ENCODE measurements at places on chromosomes 13 and 19.

- H3K4me3 ChIP-seq = no peak overlapping the region
- H3K4me1 ChIP-seq = no peaks in the 10 kb centered on the region
- H3K27me3 ChIP-seq = peaks cover 21% of the 10 kb centered on the region
Measured at GRCh38 chr13:37870895-37871550, 1.5 kb upstream of the TRPC4 start.

- no peaks in the 10 kb centered on the region for H3K36me3 ChIP-seq
- no peak overlapping the region for H3K27ac ChIP-seq
- no peaks in the 10 kb centered on the region for H3K4me1 ChIP-seq
- H3K27me3 ChIP-seq = no peaks in the 10 kb centered on the region
Measured at GRCh38 chr13:27541386-27541785, 78.9 kb downstream of the LNX2 start.

- H3K4me1 ChIP-seq = peaks cover 20% of the 10 kb centered on the region
- H3K27ac ChIP-seq = peak overlapping the region; percentile 54
- peaks cover 6% of the 10 kb centered on the region for H3K36me3 ChIP-seq
- H3K27me3 ChIP-seq = no peaks in the 10 kb centered on the region
- no peak overlapping the region for H3K4me3 ChIP-seq
Measured at GRCh38 chr19:29671393-29672160, 6.3 kb downstream of the PLEKHF1 start.

GRCh38 chr19:51034704-51035103 lies at the start of gene KLK12:
KLK12 (minus strand) TSS chr19:51035002; CDS start chr19:51034621, 381 bp downstream.
- no peaks in the 10 kb centered on the region for H3K4me1 ChIP-seq
- no peaks in the 10 kb centered on the region for H3K27me3 ChIP-seq
- H3K27ac ChIP-seq = no peak within 1 kb of the TSS
- H3K36me3 ChIP-seq = no peaks in the 10 kb centered on the region
- no peak for DNase-seq

- no peaks in the 10 kb centered on the region for H3K27me3 ChIP-seq
- H3K36me3 ChIP-seq = no peaks in the 10 kb centered on the region
- DNase-seq = no peak
Measured at GRCh38 chr13:112486386-112487126, 101.4 kb downstream of the TUBGCP3 start.

DNA sequence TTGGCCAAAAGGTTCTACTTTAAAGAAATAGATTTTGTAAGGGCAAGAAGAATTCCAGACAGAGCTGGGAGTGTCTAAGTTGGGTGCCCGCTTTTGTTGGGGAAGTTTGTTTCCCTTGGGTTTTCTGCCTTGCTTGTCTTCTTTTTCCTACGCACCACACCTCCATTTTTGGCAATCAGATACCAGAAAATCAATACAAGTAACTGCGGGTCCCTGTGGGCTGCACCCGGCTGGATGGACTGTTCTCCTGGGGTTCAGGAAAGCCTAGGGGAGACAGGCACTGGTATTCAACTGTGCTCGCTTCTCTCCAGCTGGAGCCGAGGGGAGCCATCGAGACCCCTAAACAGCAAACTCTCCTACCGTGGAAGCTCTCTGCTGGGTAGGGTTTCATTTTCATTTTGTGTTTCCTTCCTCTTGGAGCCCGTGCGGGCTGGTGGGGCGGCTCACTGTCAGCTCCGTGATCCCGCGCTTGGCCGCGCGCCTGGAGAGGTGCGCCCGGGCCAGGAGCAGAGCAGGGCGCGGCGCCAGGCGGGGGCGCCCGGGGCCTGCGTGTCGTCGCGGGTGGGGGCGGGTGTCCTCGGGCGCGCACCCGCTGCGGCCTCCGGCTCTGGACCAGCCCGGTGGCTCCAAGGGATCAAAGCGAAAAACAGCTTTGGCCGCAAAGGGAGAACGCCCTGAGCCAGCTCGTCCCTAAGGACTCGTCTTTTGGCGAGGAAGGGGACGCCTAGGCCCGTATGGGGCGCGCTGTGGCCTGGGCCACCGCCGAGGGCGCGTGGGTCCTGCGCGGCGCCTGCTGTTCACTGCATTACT lies 347.2 kb downstream of the ZNF536 start:
- peak overlapping the region; percentile 87 for H3K27ac ChIP-seq
- no peaks in the 10 kb centered on the region for H3K4me1 ChIP-seq
- no peaks in the 10 kb centered on the region for H3K36me3 ChIP-seq

GRCh38 chr19:49067554-49067953 lies 2.9 kb upstream of the NTF4 start:
- no peaks in the 10 kb centered on the region for H3K36me3 ChIP-seq
- H3K4me1 ChIP-seq = no peaks in the 10 kb centered on the region
- no peak for DNase-seq
- no peak overlapping the region for H3K4me3 ChIP-seq
- no peak overlapping the region for H3K27ac ChIP-seq
